Activated T-helper 2 cell treated with anti-CD3 and anti-CD28 coated beads, Interferon-gamma antibody, Interleukin-2, Interleukin-4, amounts not matched to agents 10 μg/mL and 5 μg/mL and 100 μg/mL, durations not matched to agents 14 hours and 24 hours and 36 hours (primary cell): ENCODE measurements at places on chromosomes 11 and 22. TPM values are rescaled to one million over a fixed set of nuclear protein-coding genes. Genes with fewer than 3 reads are reported as not detected.

- no peak overlapping the region for H3K4me3 ChIP-seq
- peaks cover 34% of the 10 kb centered on the region for H3K4me1 ChIP-seq
- DNase-seq, result no peak
- H3K36me3 ChIP-seq, result no peaks in the 10 kb centered on the region
- H3K27me3 ChIP-seq, result peaks cover 4% of the 10 kb centered on the region
- no peak overlapping the region for H3K27ac ChIP-seq
Measured at GRCh38 chr22:24507716-24508115, 12.6 kb downstream of the UPB1 start.

GRCh38 chr11:131002145-131002544, 85.9 kb upstream of the SNX19 start:
- no peaks in the 10 kb centered on the region for H3K27me3 ChIP-seq
- H3K27ac ChIP-seq, result no peak overlapping the region
- H3K4me1 ChIP-seq, result no peaks in the 10 kb centered on the region
- H3K36me3 ChIP-seq, result no peaks in the 10 kb centered on the region

DNA sequence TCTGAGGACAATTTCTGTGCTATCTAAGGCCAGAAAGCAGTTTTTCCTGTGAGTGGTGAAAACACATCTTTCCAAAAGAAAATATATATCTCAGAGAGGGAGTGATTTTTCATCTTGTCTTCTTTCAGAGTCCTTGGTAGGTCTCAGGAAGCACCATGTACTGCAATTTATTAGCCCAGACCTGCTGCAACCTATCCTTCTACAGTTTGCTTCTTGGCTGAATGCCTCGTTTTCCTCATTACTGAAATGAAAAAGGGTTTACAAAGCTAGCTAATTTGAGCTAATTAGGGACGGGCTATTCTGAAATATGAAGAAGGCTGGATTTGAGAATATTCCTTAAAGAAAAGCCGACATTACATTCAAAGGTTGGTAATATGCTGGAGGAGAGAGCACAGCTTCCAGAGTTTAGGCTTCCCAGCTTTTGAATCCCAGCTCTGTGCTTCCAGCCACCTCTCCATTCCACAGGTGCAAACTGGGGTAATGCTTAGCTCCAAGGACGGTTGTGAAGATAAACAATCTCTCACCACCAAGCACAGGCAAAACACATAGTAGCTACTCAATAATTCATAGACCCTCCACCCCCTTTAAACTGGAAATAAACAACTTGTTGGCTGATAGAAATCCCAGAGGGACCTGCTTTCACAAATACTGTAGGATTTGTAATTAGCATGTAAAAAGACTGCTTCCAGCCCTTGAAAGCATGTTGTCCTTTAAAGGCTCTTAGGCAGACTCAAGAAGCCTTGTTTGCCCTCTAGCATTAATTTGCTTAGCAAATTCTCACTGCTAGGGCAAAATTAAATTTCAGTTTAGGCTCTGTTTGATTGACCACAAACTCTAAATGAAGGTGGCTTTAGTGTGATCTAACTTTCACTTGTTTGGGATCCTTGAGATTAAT, 24.5 kb upstream of the SESN3 start:
- H3K4me1 ChIP-seq, result peaks cover 39% of the 10 kb centered on the region
- H3K27ac ChIP-seq, result no peak overlapping the region
- H3K4me3 ChIP-seq, result no peak overlapping the region
- H3K36me3 ChIP-seq, result no peaks in the 10 kb centered on the region

GRCh38 chr11:88575916-88576315, 238.4 kb upstream of the CTSC start:
- H3K36me3 ChIP-seq, result no peaks in the 10 kb centered on the region
- no peaks in the 10 kb centered on the region for H3K4me1 ChIP-seq
- no peak for DNase-seq
- H3K27me3 ChIP-seq, result peaks cover 2% of the 10 kb centered on the region
- no peak overlapping the region for H3K4me3 ChIP-seq
- no peak overlapping the region for H3K27ac ChIP-seq

DNA sequence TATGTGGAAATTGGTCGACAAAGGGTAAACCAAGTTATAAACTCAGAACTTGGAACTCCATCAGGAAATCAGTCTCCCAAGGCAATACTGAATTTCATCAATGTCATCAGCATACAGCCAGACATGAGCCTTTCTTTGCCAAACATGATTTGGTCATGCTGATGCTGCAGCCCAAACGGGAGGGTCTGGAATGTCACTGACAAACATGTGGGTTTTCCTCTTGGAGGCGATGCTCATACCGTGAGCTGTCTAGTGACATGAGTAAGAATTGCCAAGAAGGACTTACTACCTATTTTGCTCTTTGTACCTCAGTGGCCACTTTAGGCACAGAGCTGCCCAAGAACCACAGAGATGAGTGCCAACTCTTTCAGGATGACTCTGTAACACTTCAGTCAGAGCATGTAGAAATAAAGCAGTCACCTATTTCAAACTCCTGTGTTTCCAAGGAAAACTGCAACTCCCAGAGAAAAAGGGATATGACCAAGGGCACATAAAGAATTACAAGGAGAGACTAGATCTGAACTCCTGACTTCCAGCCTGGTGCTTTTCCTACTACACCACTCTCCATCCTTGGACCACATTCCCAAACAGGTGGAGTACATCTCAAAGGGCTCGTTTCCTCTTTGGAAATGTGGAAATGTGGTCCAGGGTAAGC, 24.3 kb upstream of the MRGPRX2 start:
- H3K4me1 ChIP-seq, result no peaks in the 10 kb centered on the region
- no peak overlapping the region for H3K4me3 ChIP-seq
- no peak overlapping the region for H3K27ac ChIP-seq
- H3K27me3 ChIP-seq, result peaks cover 5% of the 10 kb centered on the region
- no peak for DNase-seq

- peaks cover 5% of the 10 kb centered on the region for H3K27me3 ChIP-seq
- no peak overlapping the region for H3K4me3 ChIP-seq
- no peaks in the 10 kb centered on the region for H3K36me3 ChIP-seq
- peaks cover 2% of the 10 kb centered on the region for H3K4me1 ChIP-seq
Measured at GRCh38 chr11:5488798-5489399, 414 bp downstream of the OR52D1 start.

DNA sequence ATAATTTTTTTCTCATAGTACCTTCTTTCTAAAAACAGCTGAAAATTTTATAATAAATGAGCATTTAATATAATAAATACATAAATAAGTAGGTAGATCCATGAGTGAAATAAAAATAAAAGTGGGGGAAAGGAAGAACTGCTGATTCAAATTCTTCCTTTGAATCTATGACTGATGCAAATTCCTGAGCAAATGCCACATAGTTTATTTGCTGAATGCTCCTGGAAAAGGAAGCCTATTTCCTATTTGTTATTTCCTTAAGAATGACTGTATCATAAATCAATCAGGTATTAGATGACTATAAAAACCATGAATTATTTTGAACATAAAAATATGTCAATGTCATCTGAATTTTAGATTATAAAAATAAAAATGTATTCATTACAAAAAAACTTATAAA, 16.6 kb downstream of the BTBD10 start:
- H3K27ac ChIP-seq, result no peak overlapping the region
- H3K4me1 ChIP-seq, result peaks cover 19% of the 10 kb centered on the region
- no peak for DNase-seq
- no peaks in the 10 kb centered on the region for H3K27me3 ChIP-seq
- peaks cover 18% of the 10 kb centered on the region for H3K36me3 ChIP-seq
- no peak overlapping the region for H3K4me3 ChIP-seq

DNA sequence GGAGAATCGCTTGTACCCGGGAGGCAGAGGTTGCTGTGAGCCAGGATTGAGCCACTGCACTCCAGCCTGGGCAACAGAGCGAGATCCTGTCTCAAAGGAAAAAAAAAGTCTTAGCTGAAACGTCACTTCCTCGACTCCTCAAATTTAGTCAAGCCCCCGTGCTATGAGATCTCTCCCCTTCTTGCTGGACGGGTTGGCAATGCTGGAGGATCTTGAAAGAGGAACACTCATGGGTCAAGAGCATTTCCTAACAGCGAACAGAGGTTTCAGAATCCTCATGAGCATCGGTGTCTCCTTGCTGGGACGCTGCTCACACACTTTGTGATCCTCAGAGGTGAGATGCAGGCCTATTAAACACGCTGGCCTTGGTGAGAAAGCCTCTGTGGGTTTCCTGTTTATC, 35.9 kb downstream of the APOL3 start:
- no peaks in the 10 kb centered on the region for H3K36me3 ChIP-seq
- DNase-seq, result no peak
- H3K4me1 ChIP-seq, result peaks cover 7% of the 10 kb centered on the region
- H3K4me3 ChIP-seq, result no peak overlapping the region
- H3K27me3 ChIP-seq, result peaks cover 17% of the 10 kb centered on the region

GRCh38 chr22:50678651-50679521, 6.3 kb downstream of the SHANK3 start:
- peaks cover 18% of the 10 kb centered on the region for H3K27me3 ChIP-seq
- no peaks in the 10 kb centered on the region for H3K4me1 ChIP-seq
- DNase-seq, result no peak
- no peaks in the 10 kb centered on the region for H3K36me3 ChIP-seq

GRCh38 chr22:43889860-43890253, 2.0 kb downstream of the PNPLA5 start:
- H3K27ac ChIP-seq, result no peak overlapping the region
- peaks cover 28% of the 10 kb centered on the region for H3K27me3 ChIP-seq
- DNase-seq, result no peak
- no peak overlapping the region for H3K4me3 ChIP-seq

Gene MMP8
- not detected in 2 replicates for total RNA-seq

Gene PTPRCAP
- 89.8 and 94.4 TPM in 2 replicates for total RNA-seq

Gene CHRM1
- total RNA-seq, result not detected in 2 replicates

Gene ZNF280B
- 3.6 and 3.7 TPM in 2 replicates for total RNA-seq

Gene TMPRSS4
- total RNA-seq, result not detected in 2 replicates

Gene MYEOV
- total RNA-seq, result 0.09 TPM in 1 of 2 replicates, not detected in the other
